ENCODE measurements at places on chromosomes 7 and 10.

DNA sequence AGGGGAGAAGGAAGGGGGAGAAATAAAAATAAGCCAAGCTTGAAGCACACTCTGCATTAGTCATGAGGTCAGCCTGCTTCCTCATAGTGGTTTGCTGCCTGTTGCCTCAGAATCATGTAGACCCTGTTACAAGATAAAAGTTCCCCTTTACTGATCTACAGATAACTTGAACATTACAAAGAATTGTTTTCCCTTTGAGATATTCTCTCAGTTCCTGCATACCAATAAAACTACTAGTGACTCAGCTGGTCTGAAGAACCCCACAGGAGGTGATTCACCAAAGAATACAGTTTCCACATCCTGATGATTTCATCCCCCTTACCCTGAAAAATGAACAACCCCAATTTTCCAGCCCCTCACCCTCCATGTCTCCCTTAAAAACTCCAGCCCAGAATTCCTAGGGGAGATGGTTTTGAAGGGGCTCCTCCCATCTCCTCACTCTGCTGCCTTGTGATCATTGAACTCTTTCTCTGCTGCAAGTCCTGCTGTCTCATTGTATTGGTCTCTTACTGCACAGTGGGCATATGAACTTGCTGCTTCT is 31.5 kb upstream of the NRP1 start:
- no peak for DNase-seq

- DNase-seq, result no peak
Measured at GRCh38 chr7:114450431-114450830, 35.8 kb downstream of the FOXP2 start.

GRCh38 chr7:30082686-30083085 is 52.1 kb upstream of the MTURN start:
- DNase-seq, result no peak

DNA sequence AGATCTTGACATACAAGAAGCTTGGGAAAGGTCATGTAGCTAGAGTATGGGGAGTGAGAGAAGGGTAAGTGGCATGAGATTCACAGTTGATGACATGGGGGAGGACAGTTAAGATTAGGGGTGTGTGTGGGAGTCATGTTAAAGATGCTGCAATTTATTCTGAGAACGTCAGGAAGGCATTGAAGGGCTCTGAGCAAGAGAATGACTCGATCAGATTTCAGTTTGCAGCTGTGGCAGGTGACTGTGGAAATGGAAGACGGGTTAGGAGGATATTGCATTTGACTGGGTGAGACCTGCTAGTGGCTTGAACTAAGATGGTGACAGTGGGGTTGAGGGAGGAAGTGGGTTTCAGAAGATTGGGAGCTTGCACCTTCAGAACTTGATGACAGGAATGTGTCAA is 5.6 kb downstream of the CDC123 start:
- DNase-seq, result no peak

GRCh38 chr10:101358706-101359300 is 4.8 kb downstream of the BTRC start:
- no peak for DNase-seq

GRCh38 chr7:101717628-101718357 is 88.7 kb upstream of the MYL10 start:
- peak; percentile 51 for DNase-seq

DNA sequence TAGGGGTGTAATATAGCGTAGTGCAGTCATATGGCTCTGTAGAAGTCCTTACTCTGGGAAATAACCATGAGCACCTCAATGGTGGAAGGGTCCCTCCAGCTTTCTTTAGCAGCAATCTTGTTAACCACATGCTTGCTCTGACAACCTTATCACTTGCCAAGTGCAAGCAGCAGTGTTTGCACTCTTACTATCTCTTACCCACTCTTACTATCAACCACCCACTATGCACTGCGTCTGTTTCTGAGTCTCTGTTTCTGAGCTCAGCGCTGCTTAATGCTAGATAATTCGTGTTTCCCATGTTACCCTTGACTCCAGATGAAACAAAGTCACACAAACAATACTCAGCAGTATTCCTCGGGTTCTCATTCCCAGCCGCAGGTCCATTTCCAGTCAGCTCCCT is 433.7 kb upstream of the PFKP start:
- no peak for DNase-seq

DNA sequence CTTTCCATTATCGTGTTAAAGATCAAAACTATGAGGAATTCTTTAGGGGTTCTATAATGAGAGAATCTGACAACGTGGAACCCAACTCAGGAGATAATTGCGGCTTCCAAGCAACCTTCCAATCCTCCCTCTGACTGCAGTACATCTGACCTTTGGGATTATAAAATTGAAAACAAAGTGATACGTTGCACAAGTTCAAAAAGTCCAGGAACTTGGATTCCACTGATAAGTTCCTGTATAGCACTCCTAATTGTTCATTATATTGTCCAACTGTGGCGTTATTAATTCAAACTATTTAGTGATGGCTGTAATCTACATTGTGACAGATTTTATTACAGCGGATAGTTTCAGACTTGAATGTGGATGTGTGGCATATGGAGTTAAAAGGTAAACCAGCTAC is 15.4 kb downstream of the MALRD1 start:
- DNase-seq, result no peak

- peak; percentile 50 for DNase-seq
Measured at GRCh38 chr7:29281782-29282541, 87.4 kb downstream of the CHN2 start.

DNA sequence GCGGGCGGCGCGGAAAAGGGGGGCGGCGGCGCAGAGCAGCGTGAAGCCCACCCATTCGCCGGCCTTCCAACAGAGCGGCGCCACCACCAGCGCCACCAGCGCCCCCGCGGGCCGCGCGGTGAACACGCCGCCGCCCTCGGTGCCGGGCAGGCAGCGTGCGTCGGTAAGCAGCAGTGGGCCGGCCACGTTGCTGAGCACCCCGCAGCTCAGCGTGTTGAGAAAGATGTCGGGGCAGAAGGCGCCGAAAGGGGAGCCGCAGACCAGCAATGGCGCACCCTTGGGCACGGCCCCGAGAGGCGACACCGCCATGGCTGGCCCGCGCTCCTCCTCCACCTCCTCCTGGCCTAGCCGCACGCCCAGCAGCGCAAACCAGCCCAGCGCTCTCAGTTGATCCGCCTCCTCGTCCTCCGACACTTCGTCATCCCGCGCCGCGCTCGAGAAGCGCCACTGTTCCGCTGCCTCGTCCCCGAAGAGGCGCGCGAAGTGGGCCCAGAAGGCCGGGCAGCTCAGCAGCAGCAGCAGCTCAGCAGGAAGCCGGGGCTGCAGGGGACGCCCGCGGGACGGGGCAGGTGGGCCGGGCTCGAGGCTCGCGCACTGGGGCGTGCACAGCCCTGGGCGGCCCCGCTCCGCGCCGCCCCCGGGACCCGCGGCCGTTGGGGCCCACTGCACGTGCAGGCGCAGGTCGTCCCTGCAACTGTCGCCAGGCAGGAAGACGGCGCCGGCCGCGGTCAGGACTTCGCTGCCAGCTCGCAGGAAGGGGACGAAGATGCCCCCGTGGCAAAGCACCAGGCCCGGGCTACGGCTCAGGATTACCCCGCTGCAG is 623 bp downstream of the TYSND1 start:
- DNase-seq, result peak; percentile 72

GRCh38 chr10:18224626-18225445 is 84.6 kb downstream of the CACNB2 start:
- no peak for DNase-seq

GRCh38 chr10:110208614-110209453 is 1.4 kb downstream of the MXI1 start:
- peak; percentile 65 for DNase-seq

DNA sequence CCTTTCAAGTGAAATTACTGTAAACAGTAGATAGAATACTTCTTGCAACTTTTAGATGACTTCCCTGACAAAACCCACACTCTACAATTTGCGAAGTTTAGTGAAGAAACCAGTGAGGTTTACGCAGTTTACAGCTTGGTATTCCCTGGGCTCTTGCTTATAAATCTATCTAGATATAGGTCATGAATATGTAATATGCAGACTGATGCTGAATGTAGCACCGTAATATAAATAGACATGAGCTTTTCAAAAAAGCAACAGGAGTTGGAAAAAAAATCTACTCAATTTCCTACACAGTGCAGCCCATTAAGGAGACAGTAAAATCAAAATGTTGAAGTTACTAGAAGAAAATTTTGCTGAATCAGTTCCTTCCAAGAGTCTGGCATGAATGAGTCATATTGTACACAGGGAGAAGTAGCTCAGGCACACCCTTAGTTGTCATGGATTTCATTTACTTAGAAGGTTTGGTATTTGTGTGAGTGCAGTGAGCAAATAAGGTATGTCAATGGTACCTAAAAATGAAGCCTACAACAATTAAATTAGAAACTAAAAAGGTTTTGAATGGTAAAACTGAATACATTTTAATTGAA is 67.7 kb upstream of the NEUROD6 start:
- no peak for DNase-seq

DNA sequence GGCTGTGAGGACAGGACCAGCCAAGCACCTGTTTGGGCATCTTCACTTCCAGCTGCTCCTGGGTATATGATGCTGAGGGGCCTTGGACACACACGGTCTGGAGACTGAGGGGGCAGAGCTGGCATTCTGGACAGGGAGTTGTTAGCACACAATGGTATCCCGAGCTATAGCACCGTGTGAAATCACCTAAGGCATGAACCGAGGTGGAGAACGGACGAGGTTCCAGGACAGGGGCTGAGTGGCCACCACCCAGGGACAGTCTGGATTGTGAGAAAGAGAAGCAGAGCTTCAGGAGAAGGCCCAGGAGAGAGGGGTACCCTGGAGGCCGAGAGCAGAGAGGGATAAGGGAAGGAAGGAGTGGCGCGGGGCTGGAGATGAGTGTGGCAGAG is 571.8 kb downstream of the TCERG1L start:
- no peak for DNase-seq

DNA sequence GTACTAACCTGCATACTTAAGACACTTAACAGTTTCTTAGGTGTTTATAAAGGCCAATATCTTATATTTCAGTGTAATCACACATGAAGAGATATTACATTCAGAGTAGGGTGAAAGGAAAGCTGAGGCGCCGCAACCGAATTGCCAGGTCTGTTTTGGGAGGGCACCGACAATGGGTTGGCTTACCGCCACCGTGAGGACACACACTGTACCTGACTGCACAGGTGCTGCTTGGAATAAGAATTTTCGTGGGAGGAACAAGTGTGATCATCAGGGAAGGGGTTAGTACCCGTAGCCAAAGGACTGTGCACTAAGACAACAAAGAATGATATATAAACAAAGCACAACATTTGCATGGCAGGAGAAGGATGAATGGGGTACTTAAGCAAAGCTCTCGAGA is 591.8 kb downstream of the SUGCT start:
- no peak for DNase-seq

DNA sequence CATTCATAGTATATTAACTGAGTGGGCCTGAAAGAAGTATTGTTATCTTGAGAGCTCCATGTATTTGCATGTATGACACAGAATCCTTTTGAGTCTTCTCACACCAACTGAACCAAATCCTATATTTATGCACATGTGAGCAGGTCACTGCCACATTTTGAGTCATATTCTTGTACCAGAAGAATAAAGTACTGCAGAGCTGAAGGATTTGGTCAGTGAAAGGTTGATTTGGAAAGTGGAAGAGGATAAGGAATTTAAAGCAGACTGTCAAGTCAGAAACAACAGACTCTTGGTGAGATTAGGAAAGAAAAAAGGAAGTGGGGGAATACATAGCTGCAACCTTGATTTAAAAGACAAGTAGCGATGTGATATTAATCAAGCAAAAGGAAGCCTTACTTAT is 121.8 kb downstream of the ARID5B start:
- DNase-seq, result no peak

DNA sequence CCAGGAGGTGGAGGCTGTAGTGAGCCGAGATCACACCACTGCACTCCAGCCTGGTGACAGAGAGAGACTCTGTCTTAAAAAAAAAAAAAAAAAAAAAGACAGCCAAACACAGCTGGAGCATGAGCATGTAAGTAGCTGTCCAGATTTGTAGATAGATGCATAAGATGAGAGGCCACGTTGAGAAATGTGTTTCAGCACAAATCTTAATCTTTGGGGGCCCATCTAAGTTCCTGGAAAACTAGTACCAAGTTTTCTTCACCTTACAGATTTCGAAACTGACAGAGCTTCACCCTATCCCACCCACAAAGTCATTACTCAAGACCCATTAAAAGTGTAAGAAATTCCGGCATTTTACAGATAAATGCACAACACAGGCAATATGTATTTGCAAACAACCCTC is 208.2 kb downstream of the PARD3 start:
- DNase-seq, result no peak

DNA sequence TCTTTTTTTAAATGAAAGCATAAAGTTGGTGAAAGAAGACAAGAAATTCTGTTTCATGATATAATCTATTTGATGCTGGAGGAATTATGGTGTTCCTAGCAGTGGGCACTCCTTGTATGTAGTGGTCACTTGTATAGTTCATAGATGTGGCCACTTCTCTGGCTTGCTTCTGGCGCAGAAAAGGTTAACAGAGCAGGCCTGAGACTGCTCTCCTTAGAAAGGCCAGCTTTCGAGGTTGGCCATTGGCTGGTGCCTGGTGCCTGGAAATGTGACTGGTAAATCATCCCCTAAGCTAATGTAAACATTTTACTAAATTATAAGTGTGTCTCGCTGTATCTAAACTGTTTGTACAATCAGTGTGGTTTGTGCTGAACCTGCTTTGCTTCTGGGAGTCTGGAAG is 276.1 kb downstream of the PHTF2 start:
- DNase-seq, result no peak

DNA sequence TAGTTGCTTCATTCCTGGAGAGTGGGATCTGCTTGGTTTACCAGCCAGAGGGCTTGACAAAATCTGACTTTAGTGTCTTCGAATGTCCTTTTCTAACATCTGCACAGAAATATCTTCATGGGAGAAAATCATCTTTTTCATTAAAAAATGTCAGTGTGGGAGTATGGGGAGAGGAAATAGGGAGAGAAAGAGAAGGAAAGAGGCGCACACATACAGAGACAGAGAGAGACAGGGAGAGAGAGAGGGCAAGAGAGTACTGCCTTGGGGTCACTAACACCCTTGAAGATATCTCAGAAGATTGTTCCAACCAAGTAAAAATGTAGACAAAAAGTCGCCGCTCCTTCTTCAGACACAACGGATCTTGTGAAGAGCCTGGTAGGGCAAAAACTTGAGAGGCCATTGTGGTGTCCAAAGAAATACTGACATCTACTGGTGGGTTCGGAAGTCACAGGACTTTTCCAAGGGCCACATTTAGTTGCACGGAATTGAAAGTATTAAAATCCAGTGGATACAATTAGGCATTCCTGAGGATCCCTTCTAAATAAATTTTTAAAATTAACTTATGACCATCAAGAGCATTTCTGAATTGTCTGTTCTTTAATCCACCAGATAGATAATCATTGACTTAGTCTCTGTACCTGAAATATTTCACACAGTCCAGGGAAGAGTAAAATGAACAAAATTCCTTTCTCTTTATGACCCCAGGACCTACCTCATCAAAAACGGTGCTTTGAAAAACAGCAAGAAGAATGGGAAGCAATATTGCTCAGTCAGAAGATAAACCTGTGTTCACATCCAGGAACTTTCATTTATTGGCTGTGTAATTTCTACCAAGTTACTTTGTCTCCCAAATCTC is 29.7 kb downstream of the VIM start:
- DNase-seq, result peak; percentile 70

DNA sequence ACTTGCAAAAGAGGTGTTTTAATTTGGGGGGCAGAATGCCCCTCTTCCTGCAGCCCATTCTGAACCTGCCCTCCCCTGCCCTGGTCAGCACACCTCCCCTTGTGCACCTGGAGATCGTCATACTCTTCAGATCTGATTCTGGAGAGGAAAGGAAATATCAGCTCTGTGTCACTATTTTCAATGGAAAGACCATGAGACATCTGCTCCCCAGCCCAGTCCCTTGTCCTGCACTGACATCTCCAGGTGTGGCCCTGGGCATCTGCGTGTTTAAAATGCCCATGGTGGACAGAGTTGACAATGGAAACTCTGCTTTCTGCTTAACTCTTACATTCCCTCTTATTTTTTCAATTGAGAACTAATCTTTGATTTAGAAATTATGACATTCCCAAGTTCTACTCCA is 41.6 kb upstream of the RASGEF1A start:
- DNase-seq, result no peak

All from left hindlimb (tissue), 1 donor.